ENCODE measurements at places on chromosomes 13 and 19.
A peak's percentile ranks its signal among the peaks of the same experiment; 100 is the strongest.

DNA sequence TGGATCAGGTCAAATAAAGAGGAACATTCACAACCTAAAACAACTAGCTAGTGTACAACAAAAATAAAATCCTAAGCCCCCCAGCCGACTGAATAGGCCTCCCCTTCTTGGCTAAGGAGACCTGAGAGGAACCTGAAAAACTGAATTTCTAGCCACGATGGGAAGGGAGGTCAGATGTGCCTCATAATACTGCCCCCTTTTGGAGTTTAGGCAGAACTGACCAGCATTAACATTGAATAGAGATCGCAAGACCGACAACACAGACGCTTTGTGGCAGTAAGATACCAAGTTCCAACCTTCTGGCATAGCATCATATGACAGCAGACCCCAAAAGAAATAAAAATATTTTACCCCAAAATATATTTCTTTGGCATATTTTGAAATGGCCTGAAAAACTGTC lies 15.9 kb downstream of the CBY2 start:
- DNase-seq: no peak

DNA sequence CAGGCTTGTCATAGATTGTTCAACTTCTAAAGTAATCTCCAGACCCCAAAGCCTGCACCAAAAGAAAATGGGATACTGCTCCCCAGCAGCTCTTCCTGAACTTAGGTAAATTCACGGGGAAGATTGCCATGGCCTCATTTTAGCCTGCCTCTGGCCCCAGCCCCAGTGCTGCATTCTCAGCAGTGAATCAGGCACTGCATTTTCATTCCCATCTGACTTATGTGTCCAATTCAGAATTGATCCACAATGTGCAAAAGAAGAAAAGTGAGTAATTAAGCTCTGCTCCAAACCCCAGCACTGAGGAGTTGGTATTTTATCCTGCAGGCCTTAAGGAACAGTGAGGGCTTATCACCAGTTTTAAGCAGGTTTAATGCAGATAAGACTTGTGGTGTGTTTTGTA lies 176.4 kb downstream of the KCTD12 start:
- no peak for DNase-seq

DNA sequence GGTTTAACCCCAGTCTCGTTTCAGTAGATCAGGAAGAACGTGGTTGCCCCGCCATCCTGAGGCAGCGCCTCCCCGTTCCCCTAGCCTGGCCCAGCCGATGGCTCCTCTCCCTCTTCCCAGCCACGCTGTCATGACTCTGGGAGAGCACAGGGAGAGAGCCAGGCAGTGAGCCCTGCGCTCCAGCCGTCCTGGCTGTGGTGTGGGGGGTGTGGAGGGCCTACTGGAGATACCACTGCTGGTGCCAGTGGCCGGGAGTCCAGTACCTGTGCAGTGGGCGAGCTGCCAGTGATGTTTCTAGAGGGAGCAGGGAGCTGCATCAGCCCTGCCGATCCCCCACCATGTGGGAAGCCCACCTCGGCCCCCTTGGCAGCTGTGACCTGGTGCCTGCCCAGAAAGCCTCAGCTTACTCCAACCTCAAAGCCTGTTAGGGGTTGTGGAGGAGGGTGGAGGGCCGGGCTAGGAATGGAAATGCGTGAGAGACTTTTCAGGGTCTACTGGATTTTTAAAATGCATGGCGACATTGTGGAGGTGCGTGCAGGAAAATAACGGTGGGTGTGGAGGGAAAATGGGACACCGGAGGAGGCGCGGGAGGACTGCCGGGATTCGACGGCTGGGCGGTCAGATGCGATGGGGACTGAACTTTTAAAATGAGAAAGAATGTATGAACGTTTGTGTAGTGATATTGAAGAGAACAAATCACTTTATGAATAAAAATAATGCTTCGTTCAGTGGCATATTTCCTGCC lies 4.9 kb downstream of the TEX29 start:
- DNase-seq: no peak

GRCh38 chr19:11598103-11598483 lies 810 bp downstream of the ZNF627 start:
- no peak for DNase-seq

DNA sequence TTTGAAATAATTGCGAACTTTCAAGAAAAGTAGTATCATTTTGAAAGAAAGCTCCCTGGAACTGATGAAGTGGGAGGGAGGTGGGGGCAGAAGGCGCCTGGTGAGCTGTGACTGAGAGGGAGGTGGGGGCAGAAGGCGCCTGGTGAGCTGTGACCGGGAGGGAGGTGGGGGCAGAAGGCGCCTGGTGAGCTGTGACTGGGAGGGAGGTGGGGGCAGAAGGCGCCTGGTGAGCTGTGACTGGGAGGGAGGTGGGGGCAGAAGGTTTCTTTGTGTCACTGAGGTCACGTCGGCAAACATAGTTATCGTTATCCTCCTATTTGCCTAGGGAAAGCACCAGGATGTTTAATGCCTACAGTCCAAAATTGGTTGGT lies 24.2 kb downstream of the C2CD4C start:
- DNase-seq: no peak

- DNase-seq: no peak
These were observed 178.2 kb upstream of the TSHZ3 start for GRCh38 chr19:31527443-31527842.

- no peak for DNase-seq
These were observed 7.9 kb upstream of the DPY19L3 start for GRCh38 chr19:32397671-32398101.

DNA sequence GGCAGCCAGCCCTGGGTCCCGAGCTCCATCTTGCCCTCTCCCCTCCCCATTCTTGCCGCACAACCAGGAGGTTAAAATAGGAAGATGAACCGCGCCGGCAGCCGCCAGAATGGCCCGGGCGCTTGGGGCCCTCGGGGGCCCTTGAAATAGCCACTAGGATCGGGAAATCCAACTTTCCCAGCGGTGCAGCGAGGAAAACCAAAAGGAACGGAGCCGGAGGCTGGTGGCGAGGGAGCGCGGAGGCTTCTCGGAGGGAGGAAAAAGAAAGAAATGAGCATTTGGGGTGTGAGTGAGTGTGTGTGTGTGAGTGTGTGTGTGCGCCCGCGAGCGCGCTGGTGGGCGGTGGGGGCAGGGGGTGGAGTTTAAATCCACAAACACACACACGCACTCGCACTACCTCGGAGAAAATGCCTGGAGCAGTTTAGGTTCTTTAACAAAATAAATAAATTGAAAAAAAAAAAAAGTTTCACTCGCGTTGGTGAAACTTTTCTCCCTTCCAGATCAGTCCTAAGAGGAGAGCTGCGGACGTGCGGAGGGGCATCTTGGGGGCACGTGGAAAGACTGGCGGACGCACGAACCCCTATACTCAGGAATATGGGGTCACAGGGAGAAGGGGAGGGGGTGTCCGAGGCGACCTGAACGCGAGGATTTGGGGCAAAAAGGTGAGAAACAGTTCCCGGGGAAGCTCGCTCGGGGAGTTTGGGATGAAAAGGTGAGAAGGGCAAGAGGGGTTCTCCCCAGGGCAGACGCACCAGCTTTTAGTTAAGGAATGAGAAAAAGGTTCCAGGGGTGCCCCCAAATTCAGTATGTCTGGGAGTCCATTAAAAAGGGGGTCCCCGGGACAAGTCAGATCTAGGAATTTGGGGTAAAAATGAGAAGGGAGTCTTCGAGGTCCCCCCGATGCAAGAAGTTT lies 1.3 kb downstream of the RFX2 start:
- peak; percentile 31 for DNase-seq

- no peak for DNase-seq
These were observed 112.3 kb downstream of the GPC6 start for GRCh38 chr13:93338906-93339305.

GRCh38 chr13:55567721-55568625 lies 1572.7 kb upstream of the PRR20A start:
- DNase-seq: no peak

- peak; percentile 80 for DNase-seq
These were observed 51.3 kb downstream of the MBNL2 start for GRCh38 chr13:97273341-97273831.

- no peak for DNase-seq
These were observed 88.8 kb downstream of the GNG7 start for GRCh38 chr19:2613507-2614295.

DNA sequence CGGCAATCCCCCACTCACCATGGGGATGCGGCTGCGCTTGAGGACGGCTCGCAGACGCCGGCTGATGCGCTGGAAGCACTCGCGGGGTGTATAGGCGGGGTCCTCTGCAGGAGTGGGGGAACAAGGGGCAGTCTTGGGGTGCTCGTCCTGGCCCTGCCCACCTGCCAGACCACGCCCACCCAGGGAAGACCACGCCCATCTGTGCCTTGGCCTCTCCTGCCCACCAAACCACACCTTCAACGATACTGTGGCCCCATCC lies 6.7 kb downstream of the RNU6-9 start:
- DNase-seq: no peak

GRCh38 chr13:34430294-34430693 lies 511.8 kb upstream of the NBEA start:
- no peak for DNase-seq

GRCh38 chr19:10713317-10713716 lies 4.6 kb upstream of the DNM2 start:
- no peak for DNase-seq

DNA sequence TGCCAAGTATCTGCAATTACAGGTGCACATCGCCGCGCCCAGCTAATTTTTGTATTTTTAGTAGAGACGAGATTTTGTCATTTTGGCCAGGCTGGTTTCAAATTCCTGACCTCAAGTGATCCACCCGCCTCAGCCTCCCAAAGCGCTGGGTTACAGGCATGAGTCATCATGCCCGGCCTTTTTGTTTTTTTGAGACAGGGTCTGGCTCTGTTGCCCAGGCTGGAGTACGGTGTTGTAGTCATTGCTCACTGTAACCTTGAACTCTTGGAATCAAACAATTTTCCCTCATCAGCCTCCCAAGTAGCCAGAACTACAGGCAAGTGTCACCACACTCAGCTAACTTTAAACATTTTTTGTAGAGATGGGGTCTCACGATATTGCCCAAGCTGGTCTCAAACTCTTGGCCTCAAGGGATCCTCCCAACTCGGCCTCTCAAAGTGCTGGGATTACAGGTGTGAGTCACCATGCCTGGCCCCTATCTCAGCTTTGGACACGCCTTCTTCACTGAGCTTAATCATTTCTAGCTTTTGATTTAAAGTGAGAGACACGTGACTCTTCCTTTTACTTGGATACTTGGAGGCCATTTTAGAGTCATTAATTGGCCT lies 4.0 kb upstream of the IRGC start:
- DNase-seq: no peak

DNA sequence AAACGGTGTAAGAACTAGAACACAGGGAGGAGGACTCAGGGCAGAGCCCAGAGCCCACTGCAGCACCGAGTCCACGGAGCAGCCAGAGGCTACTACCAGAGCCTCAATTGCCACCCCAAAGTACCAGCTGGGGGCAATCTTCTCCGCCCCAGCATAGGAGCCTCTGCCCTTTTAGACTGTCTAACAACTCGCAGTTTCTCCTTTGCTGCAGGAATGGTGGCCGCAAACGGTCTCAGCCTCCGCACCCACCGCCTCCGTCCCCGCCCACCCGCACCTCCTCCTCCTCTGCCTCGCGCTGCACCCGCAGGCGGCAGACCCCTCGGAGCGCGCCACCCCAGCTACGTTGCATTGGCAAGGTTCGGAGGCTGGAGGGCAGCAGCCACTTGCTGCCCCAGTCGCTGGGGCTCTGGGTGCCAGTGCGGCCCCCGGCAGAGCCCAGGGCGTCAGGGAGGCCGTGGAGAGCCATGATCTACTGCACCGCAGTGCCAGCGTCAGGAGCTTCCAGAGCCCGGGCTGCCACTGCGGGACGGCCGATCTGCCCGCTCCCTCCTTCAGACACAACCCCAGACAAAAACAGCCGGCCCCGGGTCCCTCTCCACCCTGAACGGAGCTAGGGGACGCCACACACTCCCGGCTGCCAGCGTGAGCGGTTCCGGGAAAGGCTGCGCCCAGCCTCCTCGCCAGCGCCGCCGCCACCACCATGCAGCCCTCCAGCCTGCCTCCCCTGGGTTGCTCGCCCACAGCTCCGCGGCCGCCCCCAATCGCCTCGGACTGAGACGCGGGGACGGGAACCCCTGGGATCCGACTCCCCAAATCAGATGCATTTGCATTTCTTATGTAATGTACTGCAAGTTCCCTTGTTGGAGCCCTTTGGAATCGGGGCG lies 1.8 kb downstream of the FGF14 start:
- no peak for DNase-seq

DNA sequence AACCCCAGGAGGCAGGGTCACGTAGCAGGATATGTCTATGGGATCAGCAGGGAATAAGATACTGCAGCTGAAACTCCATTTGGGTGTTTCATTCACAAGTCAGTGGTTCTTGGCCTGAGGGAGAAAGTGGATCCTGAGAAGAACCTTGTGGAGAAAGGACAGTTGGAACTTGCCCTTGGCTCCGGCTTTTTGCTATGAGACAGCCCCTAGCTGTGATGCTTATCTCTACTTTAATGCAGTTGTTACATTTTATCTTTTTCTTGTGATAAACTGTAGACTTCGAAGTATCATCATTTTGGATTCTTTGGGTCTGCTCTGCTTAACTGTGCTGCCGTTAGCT lies 6.0 kb upstream of the SCEL start:
- no peak for DNase-seq

DNA sequence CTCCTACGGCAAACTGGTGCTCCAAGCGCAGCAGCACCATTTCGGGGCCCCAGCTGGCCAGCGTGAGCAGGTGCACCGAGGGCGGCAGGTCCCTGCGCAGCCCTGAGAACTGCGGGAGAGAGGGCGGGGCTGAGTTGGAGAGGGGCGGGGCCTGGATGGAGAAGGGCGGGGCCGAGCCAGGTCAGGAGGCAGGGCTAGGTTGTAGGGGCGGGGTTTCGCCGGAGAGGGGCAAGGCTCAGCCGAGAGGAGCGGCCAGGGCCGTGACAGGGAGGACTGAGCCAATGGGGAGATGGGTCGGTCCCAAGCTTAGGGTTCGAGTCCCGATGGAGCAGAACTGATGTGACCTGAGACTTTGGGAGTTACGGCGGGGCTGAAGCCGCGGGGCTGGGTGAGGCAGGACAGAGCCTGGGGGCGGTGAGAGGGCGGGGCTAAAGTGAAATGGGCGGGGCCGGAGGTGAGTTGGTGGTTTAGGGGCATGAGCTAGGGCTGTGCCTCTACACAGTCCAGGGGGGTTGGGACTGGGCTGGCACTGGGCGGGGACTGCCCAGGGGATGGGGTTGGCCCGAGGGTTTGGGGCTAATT lies 19.0 kb downstream of the MAN2B1 start:
- DNase-seq: peak; percentile 74

DNA sequence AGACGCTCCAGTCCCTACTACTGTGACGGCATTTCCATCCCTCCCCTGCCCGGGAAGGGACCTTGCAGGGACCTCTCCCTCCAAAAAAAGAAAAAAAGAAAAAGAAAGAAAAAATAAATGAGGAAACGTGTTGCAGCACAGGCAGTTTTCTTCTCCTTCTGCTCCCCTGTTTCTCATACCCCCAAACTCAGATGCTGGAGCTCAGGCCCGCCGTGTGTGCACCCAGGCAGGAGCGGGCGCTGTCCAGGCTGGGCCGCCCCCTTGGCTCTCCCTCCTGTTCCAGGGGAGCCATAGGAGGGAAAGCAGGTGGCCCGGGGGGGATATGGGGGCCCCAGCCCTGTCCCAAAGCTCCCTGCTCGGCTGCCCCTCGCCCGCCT lies 5.8 kb downstream of the YIPF2 start:
- DNase-seq: no peak

GRCh38 chr19:32189956-32190706 lies 155.3 kb upstream of the ZNF507 start:
- DNase-seq: no peak

Measured in RWPE1 (cell line).